ENCODE measurements at places on chromosomes 6 and 20. TPM values are rescaled to one million over a fixed set of nuclear protein-coding genes. Genes with fewer than 3 reads are reported as not detected.
A peak's percentile ranks its signal among the peaks of the same experiment; 100 is the strongest.

DNA sequence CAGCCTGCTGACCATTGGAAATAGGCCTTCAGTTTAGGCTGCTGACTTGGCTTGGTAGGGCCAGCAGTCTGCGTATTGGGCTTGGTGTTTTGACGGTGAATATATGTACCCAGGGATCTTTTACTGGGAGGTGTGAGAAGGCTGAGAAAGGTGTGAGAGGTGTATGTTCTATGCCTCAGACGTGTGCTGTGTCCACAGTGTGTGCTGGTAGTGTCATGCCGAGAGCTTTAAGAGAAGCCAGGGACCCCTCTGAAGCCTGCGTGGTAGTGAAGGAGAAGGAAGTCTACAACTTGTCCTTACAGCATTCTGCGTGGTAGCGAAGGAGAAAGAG is 2.1 kb downstream of the SS18L1 start:
- no peak for DNase-seq

- no peak for DNase-seq
Measured at GRCh38 chr20:16675001-16675564, 54.7 kb upstream of the SNRPB2 start.

DNA sequence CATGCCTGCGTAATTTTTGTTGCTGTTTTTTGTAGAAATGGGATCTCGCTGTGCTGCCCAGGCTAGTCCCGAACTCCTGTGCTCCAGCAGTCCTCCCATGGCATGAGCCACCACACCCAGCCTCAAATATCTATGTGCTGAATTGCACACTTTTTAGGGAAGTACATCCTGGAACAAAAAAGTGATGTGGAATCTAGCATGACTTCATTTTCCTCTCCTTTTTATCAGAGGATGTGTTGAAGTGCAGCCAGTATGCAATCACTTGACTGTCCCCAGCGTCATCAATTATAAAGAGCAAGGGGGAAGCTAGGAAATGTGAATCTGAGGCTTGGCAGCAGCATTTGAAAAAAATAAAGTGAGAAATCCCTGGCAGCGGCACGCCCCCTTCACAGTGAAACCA is 6.4 kb upstream of the EXOC2 start:
- no peak for DNase-seq

GRCh38 chr20:45910670-45911485 is 1.1 kb downstream of the PLTP start:
- peak; percentile 85 for DNase-seq

DNA sequence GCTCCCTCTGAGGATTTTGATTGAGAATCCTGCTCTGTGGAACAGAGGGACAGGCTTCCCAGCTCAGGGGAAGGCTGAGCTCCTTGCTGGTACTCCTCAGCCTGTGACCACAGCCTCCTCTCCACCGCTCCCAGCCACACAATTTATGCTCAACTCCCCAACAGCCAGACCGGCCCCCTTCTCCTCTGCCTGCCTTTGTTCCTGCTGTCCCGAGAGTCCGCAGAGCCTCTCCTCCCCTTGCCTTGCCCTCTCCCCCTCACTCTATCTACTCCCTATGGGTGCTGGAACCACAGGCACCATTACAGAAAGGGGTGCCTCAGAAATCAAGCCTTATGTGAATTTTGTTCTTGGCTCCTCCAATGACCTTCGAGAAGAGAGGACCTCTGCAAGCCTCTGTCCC is 15.9 kb downstream of the MAP1LC3A start:
- no peak for DNase-seq

DNA sequence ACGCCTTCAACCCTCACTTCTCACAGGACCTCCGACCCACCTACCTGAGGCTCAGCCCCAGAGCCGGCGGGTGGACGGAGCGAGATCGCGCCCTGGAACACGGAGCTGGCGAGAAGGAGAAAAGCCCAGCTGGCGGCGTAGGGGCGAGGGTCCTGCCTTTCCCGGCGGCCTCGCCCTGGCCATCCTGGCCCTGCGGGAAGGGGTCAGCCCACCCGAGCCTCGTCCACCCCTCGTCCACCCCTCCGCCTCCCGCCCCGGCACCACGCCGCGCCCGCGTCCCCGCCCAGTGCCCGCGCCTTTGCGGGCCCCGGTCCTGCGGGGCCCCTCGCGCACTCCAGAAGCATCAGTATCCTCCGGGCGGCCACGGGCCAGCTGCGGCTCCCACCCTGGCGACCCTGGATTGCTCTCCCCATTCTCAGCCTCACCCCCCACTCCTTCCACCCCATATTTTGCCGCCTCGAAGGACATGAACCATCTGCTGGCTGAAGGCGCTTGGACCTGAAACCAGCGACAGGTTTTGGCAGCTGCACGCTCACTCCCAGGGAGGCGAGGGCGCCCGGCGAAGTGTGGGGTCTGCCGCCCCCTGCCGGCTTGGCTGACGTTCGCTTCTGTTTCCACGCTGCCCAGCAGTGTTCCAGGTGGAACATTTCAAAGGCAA is 65.1 kb downstream of the PLG start:
- DNase-seq, result peak; percentile 47

GRCh38 chr6:165659945-165660856 is 2.8 kb downstream of the PDE10A start:
- DNase-seq, result no peak

GRCh38 chr6:98041921-98042320 is 758.9 kb upstream of the MMS22L start:
- DNase-seq, result no peak

- no peak for DNase-seq
Measured at GRCh38 chr20:50743087-50743486, 11.7 kb downstream of the PARD6B start.

Gene IP6K3
- not detected for total RNA-seq

Gene SYNDIG1
- 0.67 TPM for total RNA-seq

Gene CYP39A1
- total RNA-seq, result 0.03 TPM

Gene RSPO3
- 0.11 TPM for total RNA-seq

Gene SNX14
- 87.8 TPM for total RNA-seq

Gene KCNK16
- total RNA-seq, result not detected

Gene ULBP3
- 18.3 TPM for total RNA-seq

All from HT1080 (cell line).